Activated CD4-positive, alpha-beta T cell treated with anti-CD3 and anti-CD28 coated beads for 48 hours (primary cell): ENCODE measurements at places on chromosomes 12 and 14.

GRCh38 chr12:23335593-23335992 is 613.9 kb downstream of the SOX5 start:
- no peak for DNase-seq

DNA sequence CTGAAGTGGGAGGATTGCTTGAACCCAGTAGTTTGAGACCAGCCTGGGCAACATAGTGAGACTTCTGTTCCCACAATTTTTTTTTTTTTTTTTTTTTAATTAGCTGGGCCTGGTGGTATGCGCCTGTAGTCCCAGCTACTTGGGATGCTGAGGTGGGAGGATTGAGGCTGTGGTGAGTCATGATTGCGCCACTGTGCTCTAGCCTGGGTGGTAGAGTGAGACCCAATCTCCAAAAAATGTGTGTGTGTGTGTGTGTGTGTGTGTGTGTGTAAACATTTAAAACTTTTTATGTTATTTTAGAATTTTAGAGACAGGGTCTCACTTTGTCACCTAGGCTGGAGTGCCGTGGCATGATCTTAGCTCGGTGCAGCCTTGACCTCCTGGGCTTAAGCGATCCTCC is 6.8 kb downstream of the PPP1R36 start:
- DNase-seq: no peak

GRCh38 chr12:92034858-92035401 is 110.7 kb downstream of the BTG1 start:
- peak; percentile 40 for DNase-seq

GRCh38 chr12:128844031-128844635 is 9.1 kb upstream of the GLT1D1 start:
- peak; percentile 29 for DNase-seq

DNA sequence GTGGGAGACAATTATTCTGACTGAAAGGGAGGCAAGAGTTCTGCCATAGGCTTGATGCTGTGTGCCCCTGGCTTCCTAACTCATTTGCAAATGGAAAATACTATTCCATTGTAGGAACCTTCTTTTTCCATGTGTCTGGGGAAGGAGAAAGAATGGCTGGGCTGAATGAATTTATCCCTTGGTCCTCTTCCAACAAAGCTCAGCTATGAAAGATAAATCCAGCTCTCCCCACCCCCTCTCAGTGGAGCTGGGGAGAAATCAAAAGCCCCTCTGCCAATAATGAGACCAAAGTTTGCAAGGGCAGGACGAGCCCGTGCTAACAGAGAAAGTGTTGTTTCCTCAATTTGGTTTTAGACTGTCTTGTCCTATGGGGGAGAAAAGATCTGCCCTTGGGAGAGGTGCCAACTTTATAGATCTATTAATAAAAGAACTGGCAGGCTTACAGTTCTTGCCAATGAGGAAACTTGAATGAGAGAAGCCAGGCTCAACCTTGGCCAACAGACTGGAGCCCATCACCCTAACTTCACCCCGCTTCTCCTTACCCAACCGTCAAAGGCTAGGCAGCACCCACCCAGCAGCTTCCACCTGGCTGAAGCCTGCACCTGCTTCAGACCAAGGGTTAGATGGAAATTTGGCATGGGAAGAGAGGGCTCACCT is 8.9 kb upstream of the TCL1B start:
- DNase-seq: no peak

DNA sequence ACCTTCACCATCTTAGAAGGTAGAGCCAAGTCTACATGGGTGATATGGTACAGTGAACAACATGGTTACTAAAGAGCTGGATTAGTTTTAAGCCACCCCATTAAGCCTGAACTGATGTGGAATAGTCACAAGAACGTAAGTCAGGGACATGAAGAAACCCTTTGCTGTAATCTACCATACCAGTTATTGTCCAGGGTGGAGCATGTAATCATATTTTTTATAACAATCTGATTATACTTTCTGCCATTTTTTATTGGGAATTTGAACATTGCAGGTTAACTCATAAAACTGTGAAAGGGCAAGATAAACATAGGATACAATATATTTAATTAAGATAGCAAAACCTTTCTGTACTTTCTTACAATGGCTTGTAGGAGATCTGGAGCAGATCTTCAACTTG is 103.6 kb downstream of the FIGNL2 start:
- DNase-seq: no peak

- peak; percentile 16 for DNase-seq
Measured at GRCh38 chr14:74299061-74299545, 3.6 kb downstream of the ABCD4 start.

DNA sequence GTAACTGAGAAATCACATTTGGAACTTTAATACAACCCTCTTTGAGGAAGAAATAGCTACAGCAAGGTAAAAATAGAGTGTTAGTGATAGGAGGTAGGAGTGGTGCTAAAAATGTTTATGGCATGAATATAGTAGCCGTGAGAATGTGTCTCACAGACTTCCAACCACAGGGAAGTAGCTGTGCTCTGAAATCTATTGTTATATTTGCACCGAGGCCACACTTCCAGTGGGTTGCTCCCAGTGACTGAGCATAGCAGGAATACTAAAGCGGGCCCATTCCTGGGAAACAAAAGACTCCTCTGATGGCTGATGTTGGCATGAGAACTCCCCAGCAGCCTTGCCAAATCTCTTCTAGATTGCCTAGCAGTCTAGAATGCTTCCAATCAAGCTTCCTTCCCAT is 174.1 kb upstream of the PLXNC1 start:
- no peak for DNase-seq

DNA sequence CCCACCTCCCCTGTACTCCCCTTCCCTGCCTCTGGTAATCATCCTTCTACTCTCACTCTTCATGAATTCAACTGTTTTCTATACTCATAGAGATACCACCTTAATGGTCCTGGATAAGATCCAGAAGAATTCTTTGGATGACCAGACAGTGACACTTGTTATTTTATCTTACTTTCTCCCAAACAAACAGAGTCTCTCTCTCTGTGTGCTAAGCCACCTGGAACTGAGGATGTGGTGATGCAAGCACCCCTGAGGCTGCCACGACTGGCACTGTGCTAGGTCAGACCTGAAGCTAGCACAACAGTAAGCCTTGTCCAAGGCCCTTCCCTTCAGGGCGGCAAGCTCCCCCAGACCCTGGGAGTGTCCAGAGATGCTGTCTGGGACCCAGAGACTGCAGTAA is 250.2 kb downstream of the C12orf50 start:
- no peak for DNase-seq

- peak; percentile 13 for DNase-seq
Measured at GRCh38 chr14:96198430-96199130, 6.1 kb upstream of the BDKRB2 start.

DNA sequence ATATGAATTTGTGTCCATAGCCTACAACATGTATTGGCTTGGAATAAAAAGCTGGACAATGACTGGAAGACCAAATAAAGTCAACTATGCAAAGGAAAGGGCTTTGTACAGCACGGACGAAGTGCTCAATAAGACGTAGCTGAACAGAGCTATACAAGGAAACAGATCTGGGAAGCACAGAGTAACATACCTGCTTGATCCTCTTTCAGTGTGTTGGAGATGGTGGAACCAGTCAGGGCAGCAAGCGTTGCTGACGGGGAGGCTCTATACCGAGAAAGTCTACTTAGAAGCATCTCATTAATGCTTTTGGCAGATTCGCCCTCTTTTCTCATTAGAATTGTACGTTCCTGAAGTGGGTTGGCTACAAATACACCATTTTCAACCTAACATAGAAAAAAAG is 99.3 kb downstream of the HECTD4 start:
- no peak for DNase-seq

GRCh38 chr12:22459838-22460490 is 84.4 kb downstream of the C2CD5 start:
- no peak for DNase-seq

- no peak for DNase-seq
Measured at GRCh38 chr14:95052016-95052585, 105.2 kb downstream of the DICER1 start.

- peak; percentile 8 for DNase-seq
Measured at GRCh38 chr14:64501411-64502171, 2.0 kb downstream of the ZBTB25 start.

DNA sequence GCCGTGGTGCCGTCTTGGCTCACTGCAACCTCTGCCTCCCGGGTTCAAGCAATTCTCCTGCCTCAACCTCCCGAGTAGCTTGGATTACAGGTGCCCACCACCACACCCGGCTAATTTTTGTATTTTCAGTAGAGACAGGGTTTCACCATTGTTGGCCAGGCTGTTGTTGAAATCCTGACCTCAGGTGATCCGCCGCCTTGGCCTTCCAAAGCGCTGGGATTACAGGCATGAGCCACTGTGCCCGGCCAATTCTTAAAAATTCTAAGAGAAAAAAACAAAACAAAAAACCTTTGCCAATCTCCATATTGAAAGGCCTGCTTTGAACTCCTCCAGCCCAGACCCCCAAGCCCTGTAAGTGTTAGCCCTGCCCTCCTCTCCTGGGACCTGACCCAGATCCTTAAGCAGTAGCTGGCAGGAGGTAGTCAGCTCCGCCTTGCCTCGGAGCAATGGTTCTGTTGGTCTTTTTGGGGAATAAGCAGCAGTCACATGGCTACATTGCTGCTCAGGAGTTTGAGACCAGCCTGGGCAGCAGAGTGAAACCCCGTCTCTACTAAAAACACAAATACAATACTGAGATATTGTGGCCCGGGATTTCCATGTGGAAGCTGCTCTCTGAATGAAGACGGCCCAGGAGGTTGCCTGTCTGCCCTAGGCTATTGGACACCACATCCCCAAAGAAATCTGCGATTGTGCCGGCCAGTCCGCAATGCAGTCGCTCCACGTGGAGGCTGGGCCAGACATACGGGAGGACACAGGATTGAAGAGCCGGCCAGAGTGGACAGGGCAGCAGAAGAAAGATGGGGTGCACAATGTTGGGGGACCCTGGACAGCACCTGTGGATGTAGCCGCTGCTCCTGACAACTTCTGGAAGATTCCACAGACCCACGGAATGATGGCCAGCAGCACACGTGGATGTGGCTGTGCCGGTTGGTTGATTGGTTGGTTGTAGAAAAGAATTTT is 28.8 kb upstream of the BEGAIN start:
- no peak for DNase-seq

DNA sequence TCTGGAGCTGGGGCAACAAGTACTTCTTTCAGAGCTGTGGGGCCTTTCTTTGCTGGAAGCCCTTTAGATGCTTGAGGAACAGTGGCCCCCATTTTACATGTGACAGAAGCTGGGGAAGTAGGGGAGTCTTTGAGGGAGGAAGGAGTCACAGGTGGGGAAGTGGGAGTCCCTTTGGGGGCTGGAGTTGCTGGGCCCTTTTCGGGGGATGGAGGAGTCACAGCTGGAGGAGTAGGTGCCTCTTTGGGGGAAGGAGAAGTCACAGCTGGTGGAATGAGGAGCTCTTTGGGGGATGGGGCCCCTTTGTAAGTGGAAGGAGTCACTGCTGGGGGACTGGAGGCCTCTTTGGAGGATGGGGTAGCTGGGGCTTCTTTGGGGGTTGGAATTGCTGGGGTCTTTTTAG is 8.6 kb downstream of the NACA start:
- no peak for DNase-seq

DNA sequence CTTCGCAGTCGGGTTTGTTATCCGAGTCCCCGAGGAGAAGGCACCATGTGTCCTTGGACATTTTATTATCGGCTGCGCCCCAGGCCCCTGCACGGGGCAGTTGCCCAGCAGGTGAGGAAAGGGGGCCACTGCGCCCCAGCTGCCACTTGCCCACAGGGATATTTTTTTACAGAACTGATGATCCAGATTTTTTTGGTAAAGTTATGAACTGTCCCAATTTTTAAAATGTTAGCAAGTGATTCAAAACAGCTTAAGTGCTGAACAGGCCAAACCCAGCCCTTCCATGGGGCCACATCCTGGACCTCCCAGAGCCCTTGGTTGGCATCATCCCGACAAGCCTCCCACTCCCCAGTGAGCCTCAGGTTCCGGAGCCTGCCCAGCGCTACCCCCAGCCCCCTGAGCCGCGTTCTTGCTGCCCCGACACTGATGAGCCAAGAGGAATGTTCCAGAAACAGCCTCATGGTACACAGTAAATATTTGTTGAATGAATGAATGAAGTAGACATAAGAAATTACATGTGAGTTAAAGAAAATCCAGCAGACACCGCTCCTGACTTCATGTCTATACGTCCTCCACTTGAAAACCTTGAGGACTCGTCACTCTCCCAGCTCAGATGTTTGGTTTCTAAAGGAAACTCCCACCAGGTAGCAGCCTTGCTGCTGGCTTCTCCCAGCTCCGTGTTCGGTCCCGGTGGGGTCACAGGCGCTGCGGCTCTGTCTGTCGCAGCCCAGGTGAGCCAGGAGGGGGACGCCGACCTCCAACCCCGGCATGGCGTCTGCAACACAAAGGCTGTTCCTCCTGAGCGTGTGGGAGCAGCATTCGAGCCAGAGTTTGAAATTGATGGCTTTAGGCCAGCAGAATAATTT is 88.5 kb downstream of the ADGRD1 start:
- DNase-seq: no peak

GRCh38 chr12:83099436-83099835 is 412.7 kb downstream of the TMTC2 start:
- DNase-seq: no peak

GRCh38 chr12:22038734-22039133 is 7.3 kb upstream of the CMAS start:
- no peak for DNase-seq

DNA sequence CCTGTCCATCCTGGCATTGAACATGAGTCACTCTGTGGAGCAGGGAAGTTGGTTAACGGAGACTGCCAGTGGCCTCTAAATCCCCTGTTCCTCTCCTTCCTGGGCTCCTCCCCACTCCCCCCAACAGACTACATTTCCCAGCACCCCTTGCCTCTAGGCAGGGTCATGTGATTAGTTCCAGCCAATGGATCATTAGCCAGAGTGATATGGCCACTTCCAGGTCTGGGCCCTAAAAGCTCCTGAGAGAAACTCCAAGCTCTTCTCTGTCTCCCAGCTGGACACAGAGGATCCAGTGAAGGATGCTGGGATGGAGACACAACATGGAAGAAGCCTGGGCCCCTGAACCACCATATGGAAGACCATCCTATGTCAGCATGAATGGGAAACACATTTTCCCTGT is 54.4 kb upstream of the RFLNA start:
- DNase-seq: peak; percentile 6

DNA sequence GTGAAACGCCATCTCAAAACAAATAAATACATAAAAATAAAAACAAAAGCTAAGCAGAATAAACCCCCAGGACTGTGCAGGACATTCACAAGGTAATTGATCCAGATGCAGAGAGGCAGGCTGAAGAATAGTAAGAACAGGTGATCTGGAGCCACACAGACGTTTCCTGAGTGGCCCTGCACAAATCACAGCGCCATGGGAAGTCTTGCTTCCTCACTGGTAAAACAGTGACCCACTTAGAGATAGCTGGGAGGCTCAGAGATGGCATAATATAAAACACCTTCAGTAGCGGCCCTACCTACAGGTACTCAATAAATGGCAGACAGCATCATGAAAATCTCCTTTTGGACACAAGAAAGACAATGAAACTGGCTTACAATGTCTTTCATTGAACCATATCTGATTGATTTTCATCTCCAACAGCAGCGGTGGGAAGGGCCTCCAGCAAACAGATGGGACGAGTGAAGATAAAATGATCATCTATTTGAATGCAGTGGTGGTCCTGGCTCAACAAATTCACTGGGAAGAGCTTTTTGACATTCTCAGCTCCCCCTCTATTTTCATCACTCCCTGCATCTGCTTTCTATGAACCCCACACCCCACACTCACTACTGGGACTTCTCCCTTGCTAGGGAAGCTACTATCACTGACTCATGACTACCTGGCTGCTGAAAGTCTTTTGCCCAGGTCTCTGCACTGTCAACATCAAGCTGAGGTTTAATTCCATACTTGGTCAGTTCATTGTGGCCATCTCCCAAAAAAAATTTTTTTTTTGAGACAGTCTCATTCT is 63.9 kb downstream of the FOXN3 start:
- DNase-seq: no peak
